ENCODE measurements at places on chromosomes 3 and 15.

DNA sequence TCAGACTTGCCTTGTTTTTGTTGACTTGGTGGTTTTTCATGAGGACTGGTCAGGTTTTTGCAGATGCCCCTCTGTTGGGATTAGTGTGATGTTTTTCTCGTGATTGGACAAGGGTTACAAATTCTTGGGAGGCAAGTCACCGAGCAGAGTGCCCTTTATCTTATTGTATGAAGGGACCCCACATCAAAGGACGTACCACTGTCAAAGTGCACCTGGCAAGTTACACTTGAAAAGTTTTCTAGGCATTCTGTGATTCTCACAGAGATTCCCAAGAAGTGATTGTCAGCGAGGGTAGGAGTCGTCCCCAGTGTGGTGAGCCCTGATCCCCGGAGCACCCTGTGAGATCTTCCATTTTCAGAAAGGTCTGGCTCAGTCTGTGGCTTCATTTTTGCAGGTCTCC, 110.1 kb downstream of the POLR2M start:
- DNase-seq = no peak

- DNase-seq = no peak
These were observed 17.9 kb downstream of the DZIP1L start for GRCh38 chr3:138097192-138098172.

DNA sequence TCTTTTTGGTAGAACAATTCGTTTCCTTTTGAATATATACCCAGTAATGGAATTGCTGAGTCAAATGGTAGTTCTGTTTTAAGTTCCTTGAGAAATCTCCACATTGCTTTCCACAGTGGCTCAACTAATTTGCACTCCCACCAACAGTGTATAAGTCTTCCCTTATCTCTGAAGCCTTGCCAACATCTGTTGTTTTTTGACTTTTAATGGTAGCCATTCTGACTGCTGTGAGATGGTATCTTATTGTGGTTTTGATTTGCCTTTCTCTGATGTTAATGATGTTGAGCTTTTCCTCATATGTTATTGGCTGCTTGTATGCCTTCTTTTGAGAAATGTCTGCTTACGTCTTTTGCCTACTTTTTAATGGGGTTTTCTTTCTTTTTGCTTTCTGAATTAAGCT, 270.6 kb upstream of the MEIS2 start:
- no peak for DNase-seq

DNA sequence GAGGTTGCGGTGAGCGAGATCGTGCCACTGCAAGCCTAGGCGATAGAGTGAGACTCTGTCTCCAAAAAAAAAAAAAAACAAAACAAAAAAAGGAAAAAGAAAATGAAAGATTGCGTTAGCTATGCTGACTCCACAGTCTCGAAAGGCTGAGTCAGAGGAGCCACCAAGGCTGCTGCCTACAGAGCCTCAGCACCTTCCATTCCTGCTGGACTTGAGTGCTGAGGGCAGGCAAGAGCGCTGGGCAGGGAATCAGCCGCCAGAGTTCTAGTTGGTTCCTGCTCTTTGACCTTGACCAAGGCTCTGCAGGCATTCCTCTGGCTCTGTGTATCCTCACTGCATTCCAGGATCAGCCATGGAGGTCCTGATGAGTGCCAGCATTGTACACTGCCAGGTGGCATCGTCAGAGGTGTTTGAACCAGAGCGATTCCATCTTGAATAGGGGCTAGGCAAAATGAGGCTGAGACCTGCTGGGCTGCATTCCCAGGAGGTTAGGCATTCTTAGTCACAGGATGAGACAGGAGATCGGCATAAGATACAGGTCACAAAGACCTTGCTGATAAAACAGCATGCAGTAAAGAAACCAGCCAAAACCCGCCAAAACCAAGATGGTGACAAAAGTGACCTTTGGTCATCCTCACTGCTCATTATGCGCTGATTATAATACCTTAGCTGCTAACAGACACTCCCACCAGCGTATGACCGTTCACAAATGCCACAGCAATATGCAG, 5.9 kb downstream of the MESP2 start:
- DNase-seq = peak; percentile 73

DNA sequence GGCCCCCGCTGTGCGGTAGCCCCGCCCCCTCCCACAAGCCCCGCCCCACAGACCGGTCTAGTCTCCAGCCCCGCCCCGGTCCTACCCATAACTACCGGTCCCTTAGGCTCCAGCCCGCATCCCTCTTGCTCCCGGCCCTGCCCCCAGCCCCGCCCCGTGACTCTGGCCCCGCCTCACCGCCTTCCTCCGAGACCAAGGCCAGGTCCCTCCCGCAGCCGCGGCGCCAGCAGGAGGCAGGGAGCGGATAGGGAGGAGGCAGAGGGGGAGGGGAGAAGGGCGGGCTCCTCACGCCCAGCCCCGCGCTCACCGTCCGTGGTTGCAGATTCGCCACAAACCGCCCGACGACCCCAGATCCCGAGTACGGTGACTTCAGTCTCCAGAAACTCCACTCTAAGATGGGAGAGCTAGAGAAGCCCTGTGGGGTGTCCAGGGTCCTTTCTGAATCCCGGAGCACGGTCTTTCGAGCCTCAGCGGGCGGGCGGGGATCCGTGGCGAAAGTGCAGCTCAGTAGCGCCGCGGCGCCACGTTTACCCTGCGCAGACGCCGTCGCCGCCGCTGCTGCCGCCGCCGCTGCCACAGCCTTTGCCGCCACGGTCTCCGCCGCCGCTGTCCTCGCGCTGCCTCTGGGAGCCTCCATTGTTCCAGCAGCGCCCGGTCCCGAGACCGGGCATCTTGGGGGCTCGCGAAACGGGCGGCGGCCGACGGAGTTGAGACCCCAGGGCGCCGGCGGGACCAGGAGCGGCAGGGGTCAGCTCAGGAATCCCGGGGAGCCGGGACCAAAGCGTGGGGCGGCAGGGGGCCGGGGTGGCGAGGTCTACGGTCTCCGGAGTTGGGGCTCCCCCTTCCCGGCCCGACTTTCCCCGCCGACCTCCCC, at the start of gene BRPF1:
Gene BRPF1 (plus strand): TSS at position 530 of the 874 bp plus-strand sequence. CDS start 2,406 bp downstream, outside the sequence.
- peak; percentile 99 for DNase-seq

- DNase-seq = no peak
These were observed 2.2 kb downstream of the SMAD6 start for GRCh38 chr15:66704019-66704802.

- peak; percentile 54 for DNase-seq
These were observed 51.6 kb downstream of the ABHD2 start for GRCh38 chr15:89139613-89140499.

DNA sequence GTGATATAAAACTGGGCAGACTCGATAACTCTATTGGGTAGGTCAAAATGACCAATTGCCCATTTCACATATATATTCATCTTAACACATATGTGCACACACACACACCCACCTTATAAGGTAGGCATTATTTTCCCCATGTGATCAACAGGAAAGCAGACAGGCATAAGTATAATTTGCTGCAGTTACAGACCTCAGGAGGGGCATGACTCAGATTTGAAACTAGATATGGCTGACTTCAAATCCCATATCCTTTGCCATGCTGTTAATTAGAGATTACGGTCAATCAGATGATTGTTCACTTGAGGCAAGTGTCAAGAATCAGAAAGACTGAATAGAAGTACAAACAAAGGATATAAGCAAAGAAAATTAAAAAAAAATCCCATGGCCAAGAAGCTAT, 910.6 kb downstream of the NTRK3 start:
- no peak for DNase-seq

DNA sequence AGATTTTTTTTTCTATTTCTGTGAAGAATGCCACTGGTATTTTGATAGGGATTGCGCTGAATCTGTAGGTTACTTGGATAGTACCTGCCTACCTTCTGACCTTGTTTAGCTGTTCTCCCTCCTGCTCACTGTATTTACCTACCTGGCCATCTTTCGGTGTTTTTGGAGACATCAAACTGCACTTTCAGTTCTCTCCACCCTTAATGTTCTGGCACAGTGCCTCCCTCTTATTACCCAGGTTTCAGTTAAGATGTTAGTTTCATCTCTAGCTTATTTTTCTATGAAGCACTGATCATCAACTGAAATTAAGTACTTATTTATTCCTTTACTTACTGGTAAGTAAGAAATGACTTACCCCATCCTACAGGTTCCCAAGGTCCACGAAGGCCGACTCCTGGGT, 74.4 kb upstream of the KLHL25 start:
- DNase-seq = no peak

GRCh38 chr15:80228959-80229610, 22.9 kb downstream of the CTXND1 start:
- DNase-seq = peak; percentile 37

DNA sequence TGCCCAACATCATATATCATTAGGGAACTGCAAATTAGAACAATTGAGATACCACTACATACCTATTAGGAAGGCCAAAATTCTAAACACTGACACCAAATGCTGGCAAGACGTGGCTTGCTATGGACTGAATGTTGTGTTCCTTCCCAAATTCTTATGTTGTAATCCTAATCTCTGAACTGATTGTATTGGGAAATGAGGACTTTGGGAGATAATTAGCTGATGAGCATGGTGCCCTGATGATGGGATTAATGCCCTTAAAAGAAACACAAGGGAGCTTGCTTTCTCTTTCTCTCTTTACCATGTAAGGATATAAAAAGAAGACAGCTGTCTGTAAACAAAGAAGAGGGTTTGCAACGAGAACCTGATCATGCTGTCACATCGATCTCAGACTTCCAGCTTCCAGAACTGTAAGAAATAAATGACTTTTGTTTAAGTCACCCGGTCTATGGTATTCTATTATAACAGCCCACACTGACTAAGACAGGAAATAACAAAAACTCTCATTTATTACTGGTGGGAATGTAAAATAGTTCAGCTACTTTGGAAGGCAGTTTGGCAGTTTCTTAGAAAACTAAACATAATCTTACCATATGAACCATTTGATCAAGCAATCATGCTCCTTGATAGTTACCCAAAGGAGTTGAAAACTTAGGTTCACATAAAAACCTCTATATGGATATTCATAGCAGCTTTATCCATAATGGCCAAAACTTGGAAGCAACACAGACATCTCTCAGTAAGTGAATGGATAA, 458.3 kb upstream of the CBLB start:
- DNase-seq = peak; percentile 67

DNA sequence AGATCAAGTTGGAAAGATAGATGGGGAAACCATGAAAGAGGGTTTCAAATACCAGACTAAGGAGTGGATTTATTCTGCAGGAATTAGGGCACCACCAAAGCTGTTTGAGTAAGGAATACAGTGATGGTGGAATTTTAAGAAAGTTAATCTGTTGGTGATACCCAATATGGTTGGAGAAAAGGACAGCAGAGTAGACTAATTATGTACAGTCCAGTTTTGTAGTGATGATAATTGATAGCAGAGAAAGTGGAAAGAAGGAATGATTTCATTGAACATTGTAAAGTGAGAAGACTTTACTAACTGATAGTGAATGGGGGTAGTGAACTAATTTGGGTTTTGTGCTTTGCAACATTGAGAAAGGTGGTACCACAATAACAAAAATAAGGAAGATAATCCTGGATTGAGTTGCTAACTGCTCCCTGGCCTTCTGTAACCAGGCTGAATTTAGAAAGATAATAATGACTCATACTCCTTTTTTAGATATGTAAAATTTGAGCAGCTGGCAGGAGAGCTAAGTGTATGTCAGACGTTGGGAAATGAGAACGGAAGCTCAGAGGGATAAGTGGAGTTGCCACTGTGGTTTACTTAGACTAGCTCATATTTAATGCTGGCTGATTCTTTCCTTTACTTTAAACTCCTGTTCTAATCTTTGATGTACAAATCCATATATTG, 16.9 kb downstream of the TCAIM start:
- DNase-seq = peak; percentile 87

- peak; percentile 29 for DNase-seq
These were observed 148.2 kb downstream of the ADAMTS9 start for GRCh38 chr3:64539451-64540196.

DNA sequence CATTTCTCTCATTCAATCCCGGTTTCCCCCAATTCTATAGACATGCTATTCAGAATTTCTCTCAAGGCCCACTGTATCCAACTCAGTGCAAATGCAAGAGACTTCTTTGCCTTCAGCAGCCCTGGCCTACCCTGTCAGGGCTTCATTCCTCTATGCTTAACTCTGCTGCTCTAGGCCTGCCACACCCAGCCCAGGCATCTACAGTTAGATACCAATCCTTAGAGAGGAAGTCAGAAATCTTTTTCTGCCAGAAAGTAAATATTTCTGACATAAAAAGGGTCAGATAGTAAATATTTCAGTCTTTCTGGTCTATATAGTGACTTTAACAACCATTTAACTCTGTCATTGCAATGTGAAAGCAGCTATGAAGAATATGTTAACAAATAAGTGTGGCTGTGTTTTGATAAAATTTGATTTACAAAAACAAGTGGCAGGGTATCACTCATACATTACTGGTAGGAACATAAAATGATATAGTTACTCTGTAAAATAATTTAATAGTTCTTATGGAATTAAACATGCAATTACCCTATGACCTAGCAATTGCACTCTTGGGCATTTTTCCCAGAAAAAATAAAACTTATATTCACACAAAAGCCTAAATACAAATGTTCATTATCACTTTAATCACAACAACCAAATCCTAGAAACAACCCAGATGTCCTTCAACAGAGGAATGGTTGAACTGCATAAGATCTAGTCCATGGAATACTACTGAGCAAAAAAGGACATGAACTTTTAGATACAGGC, 942.0 kb downstream of the SQOR start:
- peak; percentile 14 for DNase-seq

GRCh38 chr15:30921781-30922479, 18.2 kb downstream of the FAN1 start:
- DNase-seq = peak; percentile 6

DNA sequence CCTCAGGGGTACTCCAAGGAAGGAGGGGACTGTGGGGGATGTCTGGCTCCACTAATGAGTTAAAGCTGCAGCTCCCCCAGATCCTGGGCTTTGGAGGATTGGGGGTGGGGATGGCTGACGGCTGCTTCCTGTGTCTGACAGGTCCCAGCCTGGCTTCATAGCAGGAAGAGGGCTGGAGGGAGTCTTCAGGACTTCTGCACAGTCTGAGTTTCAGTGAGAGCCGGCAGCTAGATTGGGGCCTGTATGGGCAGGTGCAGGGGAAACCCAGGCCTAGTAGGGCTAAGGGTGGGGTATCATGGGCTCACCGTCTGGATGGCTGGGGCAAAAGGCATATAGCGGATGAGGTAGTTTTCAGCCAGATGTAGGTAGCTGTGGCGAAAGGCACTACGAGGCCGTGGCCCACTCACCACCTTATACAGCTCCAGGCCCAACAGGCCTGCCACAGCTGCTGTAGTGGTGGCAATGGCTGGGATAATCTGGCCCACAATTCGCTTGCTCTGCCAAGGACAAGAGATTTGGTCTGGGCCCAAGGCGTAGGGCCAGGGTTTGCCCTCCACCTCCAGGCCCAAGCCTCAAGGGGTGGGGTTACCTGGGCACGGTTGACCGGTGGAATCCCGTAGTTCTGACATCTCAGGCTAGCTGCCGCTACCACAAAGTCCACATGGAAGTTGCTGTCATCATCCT, 4.5 kb downstream of the INKA1 start:
- DNase-seq = peak; percentile 19

Measured in EH (cell line).